ENCODE measurements at places on chromosomes 3 and 15.

DNA sequence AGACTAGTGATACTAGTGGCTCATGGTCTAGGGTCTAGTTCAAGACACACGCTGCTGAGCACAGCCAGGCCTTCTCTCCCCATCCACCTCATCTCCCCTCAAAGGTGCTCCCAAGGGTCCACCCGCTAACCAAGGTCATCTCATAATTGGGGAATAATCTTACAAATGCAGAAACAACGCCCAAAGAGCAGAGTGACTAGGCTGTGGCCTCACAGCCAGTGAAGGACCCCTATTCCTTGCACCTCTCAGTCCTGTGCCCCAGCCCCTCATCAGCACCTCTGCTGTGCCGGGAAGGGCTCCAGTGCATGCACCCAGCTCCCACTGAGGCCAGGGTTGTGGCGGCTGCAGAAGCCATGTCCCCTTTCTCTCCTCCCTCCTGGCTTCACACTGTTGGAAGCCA, 286.9 kb downstream of the UACA start:
- DNase-seq, result no peak

DNA sequence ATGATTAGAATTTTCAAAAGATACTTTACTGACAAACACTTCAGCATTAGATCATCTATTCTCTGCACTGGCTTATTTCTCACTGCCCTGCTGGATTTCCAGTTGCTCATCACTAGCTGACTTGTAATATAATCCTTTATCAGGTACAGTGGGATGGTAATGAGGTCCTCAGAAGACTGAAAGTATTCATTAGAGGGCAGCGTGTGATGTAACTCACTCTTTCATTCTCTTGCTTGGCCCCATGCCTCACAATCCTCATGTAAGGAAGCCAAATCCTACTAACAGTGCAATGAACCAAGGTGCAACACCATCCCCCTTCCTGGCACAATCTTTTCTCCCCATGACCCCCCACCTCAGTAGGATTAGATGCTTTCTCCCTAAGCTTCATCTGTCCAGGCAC, 289.9 kb downstream of the CTNNB1 start:
- DNase-seq, result no peak

GRCh38 chr3:171977860-171978259, 61.5 kb upstream of the FNDC3B start:
- no peak for DNase-seq

DNA sequence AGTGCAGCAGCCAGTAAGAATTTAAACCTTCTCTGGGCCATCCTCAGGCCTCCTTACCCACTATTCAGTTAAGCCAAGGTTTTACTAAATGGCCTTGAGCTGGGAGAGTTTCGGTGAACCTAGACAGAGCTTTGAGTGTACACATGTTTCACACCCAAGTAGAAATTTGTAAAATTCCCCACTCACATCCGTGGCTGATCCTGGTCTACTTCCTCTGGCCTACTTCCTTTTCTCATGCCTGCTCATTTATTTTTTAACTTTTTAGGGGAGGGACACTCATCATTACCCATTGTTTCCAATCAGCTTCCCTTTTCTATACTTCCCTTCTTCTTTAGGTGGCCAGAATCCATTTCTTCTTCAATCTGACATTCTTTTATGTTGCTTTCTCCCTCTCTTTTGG, 7.6 kb downstream of the CX3CR1 start:
- no peak for DNase-seq

GRCh38 chr3:149967086-149967685, 3.5 kb downstream of the PFN2 start:
- DNase-seq, result no peak

GRCh38 chr3:2525968-2526367, 427.3 kb downstream of the CNTN4 start:
- DNase-seq, result no peak

DNA sequence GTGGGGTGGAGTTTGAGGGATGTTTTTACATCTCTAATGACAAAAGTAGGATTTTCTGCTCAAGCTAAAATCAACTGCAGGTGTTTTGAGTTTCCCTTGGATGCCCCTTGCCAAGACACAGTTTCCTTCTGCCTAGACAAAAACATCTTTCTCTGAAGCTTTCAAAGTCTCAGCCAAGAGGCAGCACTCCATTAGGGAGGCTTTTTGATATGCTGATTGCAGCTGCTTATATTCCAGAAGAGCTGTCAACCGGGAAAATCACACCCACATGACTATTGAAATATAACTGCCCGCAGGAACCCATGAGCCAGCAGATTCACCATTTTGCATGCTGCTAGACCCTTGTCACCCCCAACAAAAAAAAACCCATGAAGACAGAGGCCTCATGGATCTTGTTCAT, 27.5 kb upstream of the ZNF148 start:
- DNase-seq, result no peak

DNA sequence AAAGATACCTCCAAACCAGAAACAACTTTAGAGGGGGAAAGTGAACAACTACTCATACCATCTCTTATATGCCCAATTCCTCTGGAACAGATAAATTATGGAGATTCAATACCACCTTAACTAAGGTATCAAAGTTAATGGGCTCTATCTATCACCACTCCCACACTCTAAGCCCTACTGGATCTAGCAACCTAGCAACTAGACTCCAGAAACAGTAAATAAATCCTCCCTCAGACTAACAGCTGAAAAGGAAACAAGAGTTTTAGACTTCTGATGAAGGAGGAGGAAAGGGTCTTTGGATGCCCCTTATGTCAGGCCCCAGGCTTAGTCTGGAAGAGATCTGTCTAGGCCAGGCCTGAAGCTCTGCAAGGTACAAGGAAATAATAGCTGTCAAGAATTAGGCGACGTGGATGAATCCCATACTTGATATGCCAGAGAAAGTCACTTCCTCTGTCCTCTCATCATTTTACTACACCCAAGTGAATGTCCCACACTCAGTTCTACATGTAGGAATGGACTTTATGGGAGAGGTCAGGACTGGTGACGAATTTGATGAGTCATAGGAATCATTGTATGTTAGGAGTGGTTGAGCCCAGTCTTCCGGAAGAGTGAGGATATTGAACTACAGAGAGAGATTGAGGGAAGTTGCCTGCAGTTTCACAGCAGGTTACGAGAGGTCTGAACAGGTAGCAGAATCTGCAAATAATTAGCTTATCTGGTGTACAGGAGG, 113.8 kb downstream of the AKAP13 start:
- DNase-seq, result no peak

DNA sequence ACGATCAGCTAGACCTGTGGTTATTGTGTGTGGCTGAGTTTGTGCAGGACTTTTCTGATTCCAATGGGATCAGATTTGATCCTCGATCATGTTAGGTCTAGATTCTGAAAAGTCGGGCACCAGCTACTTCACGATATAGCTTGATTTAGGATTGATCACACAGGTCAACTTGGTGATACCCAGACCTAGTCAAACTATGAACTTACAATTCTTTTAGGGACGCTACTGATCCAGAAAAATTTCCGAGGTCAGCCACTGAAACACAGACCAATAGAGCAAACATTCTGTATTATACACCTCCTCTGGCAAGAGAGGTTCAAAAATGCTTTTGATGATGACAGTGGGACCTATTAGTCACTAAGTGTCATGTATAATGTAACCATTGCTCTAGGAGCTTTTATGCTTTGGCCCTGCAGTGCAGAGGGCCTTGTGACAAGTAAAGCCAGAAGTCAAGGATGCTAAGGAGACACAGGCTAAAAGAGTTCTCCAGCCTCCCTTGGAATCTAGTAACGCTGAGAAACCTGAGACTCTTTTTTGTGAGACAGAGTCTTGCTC, 115.6 kb upstream of the MB21D2 start:
- DNase-seq, result no peak

DNA sequence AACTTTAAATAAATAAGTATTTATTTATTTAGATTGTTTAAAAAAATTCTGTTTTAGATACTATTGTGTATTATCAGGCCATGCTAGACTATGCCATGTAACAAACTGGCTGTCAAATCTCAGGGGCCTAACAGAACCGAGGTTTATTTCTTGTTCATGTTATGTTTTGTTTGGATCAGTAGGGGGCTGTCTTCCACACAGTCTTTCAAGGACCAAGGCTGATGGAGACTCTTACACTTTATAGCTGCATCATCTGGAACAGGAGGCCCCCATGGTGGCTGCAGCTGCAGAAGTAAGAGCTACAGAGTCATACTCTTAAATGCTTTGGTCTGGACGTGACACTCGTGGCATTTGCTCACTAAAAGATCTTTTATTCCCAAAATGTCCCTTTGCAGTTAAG, 33.0 kb upstream of the ARL14 start:
- no peak for DNase-seq

DNA sequence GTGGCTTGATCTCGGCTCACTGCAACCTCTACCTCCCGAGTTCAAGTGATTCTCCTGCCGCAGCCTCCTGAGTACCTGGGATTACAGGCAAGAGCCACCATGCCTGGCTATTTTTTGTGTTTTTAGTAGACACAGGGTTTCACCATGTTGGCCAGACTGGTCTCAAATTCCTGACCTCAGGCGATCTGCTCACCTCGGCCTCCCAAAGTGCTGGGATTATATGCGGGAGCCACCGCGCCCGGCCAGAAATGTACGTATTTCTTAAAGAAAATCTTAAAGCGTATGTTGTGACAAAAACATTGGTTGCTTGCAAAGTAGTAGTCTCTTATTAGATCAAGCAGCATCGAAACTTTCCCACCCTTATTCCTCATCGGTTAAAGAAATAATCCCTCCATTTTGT, 748.9 kb upstream of the NR2F2 start:
- DNase-seq, result no peak

GRCh38 chr15:100115066-100115710, 226.6 kb downstream of the ADAMTS17 start:
- DNase-seq, result no peak

GRCh38 chr3:124201786-124202185, 209.9 kb upstream of the ROPN1 start:
- no peak for DNase-seq

GRCh38 chr3:13262493-13263211, 157.5 kb downstream of the NUP210 start:
- no peak for DNase-seq

DNA sequence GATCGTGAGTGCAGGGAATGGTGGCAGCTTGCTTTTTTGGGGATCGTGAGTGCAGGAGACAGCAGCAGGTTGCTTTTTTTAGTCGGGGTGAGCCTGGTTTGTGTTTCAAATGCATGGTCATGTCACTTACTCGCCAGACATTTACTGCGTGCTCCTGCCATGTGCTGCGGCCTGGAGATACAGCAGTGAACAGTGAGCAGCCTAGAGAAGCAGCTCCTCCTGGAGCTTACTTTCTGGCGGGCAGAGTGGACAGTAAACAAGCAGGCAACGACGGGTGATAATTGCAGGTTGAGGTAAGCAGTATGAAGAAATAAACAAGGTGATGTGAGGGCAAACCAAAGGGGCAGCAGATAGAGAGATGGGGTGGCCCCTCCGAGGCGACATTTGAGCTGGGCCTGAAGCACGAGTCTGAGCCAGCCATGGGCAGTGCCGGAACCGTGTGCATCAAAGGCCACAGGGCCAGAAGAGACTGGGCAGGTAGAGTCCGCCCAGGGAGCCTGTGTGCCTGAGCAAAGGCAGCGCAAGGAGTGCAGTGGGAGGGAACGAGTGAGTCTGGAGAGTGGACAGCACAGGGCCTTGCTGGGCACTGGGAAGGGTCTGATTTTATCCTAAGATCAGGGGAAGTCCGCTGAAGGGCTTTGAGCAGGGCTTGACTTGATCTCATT, 57.3 kb upstream of the RASA2 start:
- DNase-seq, result no peak

DNA sequence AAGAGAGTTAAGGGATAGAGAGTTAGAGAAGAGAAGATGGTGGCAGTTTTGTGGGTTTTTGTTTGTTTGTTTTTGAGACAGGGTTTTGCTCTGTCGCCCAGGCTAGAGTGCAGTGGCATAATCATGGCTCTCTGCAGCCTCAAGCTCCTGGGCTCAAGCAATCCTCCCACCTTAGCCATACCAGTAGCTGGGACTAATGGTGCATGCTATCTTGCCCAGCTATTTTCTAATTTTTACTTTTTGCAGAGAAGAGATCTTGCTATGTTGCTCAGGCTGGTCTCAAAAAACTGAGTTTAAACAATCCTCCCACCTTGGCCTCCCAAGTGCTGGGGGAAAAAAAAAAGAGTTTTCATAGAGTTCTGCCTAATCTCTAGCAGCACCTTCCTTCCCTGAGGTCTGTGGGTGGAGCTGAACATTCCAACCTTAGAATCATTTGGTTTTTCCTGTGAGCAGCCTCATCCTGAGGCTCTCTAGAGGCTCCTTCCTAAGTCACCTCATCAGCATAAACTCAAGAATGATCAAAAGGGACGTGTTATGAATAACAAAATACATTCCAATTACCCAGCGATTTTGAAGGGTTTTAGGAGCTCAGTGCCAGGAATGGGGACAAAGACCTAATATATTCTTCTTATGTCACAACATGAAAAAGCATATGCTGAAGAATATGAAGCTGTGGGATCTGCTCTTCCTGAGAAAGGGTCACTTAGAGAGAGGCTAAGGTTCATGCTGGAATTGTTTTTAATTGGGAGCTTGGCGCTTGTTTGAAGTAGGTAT, 180.6 kb downstream of the LSAMP start:
- no peak for DNase-seq

GRCh38 chr3:25973122-25973521, 183.2 kb downstream of the OXSM start:
- DNase-seq, result no peak

DNA sequence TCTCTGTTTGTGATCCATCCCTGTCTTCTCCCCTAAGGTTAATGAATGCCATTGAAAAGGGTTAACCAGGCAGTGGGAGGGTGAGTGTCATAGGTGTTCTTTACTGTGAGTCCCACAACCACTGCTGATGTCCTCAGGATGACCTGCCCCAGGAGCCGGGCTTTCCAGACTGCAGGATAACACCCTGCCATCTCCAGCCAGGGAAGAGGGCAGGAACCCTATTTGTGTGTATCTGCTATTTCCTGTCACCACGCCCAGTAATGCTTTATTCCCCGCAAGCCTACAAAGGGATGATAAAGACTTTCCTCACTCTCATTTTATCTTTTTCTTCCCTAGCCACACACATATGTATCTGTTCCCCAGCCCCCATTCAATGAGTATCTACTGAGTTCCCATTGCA, 15.6 kb upstream of the CTXND1 start:
- DNase-seq, result no peak

DNA sequence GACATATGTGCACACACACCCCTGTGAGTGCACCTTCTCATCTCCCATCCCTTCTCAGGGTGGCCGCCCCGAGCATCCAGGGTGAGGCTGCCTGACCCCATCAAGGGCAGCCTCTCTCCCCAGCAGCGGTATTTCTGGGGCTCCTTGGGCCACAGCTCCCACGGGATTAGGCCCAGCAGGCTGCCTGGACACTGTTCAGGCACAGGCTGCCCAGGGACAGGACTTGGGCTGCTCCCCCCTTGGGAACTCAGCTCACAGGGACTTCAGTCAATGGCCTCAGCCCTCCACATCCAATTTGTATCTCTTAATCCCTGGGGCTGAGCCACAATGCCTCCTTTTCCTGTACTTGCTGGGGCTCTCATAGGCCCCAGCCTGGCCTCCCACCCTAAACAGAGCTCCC, 35.0 kb downstream of the RHCG start:
- no peak for DNase-seq

DNA sequence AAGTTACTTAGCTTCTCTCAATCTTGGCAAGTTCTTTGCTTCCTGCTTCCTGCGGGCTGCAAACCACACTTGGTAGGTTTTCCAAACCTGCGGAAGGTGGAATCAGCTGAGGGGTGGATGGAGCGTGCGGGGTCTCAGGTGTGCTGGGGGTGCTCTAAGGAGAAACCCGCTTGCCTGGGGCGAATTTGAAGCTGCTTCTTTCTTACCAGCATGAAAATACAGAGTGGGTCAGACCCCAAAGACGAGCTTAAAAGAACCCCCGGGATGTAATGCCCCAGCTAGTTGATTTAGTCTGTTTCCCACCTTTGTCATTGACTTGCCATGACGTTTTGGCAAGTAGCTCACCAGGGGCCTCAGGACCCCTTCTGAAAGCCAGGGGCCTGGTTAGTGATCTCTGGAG, 28.8 kb upstream of the CORO2B start:
- no peak for DNase-seq

- no peak for DNase-seq
Observed at GRCh38 chr15:69017978-69018377, 3.5 kb downstream of the NOX5 start.
